Neural cell (in vitro differentiated cells): ENCODE measurements at places on chromosomes 2 and 18. TPM values are rescaled to one million over a fixed set of nuclear protein-coding genes. Genes with fewer than 3 reads are reported as not detected.

Gene HOXD3
- not detected in 2 replicates for polyA plus RNA-seq

Gene HOXD12
- polyA plus RNA-seq = not detected in 2 replicates

Gene TMEFF2
- 24.6 and 29.1 TPM in 2 replicates for polyA plus RNA-seq

Gene NPPC
- polyA plus RNA-seq = 2.7 and 21.5 TPM in 2 replicates

Gene IGFBP2
- polyA plus RNA-seq = 150 and 174 TPM in 2 replicates

Gene ITPRIPL1
- not detected in 2 replicates for polyA plus RNA-seq

Gene STPG4
- 0.98 TPM in 1 of 2 replicates, not detected in the other for polyA plus RNA-seq

Gene HNMT
- 0.40 TPM in 1 of 2 replicates, not detected in the other for polyA plus RNA-seq

Gene CNGA3
- polyA plus RNA-seq = 0.64 and 1.1 TPM in 2 replicates
